ENCODE measurements at places on chromosomes 13 and 19.

GRCh38 chr19:55418185-55418584 is 10.6 kb upstream of the UBE2S start:
- DNase-seq, result no peak

GRCh38 chr13:113419531-113420193 is 33.6 kb downstream of the ADPRHL1 start:
- DNase-seq, result no peak

- DNase-seq, result no peak
Observed at GRCh38 chr19:43777163-43777695, 3.5 kb downstream of the KCNN4 start.

DNA sequence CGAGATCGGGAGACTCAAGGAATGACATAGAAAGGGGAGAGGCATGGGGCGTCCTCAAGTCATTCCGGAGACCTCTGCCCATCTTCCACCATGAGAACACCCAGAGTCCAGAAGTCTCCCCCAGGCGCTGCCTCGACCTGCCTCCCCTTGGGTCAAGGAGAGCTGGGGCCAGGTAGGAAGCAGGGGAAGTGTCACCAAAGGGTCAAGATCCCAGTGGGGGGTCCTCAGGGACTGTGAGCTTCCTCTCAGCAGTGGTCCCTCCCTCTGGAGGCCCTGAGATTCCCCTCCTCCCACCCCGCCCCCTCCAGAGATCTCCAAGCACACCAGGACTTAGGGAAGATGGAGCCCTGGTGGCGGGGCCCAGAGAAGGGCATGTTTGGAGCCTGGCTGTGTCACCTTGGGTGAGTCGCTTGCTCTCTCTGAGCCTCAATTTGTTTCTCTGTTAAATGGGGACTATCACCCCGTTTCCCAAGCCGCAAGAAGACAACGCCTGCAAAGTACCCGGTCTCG is 919 bp downstream of the DACT3 start:
- no peak for DNase-seq

GRCh38 chr13:99501848-99502301 is 603 bp downstream of the TM9SF2 start:
- DNase-seq, result no peak

DNA sequence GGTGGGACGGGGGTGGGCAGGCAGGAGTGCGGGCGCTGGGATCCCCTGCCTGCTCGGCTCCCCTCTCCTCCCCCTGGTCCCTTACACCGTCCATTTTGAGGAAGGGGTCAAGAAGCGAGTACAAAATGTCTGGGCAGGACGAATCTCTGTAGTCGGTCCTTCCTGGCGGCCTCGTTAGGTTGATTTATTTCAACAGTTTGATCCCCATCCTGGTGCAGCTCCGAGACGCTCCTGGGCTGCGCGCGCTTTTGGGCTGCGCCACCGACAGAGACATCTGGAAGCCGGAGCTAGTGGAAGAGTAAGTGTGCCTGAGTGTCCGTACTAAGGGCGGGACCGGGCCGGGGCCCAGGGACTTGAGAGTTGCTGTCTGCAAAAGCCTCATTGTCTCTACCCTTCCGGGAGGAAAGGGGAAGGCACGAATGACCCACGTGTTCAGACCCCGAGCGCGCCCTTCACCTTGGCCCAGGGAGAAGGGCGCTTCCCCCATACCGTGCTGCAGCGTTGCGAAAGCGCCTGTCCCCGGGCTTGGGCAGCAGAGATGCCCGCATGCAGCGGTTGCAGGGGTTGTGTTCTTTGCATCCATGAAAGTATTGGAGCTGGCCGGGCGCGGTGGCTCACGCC is 1.8 kb downstream of the ZNF114 start:
- no peak for DNase-seq

- no peak for DNase-seq
Observed at GRCh38 chr13:99965329-99966000, 6.1 kb downstream of the ZIC5 start.

GRCh38 chr19:56066152-56067023 is 54.7 kb downstream of the ZNF787 start:
- DNase-seq, result peak; percentile 47

- no peak for DNase-seq
Observed at GRCh38 chr19:33404506-33405253, 31.2 kb downstream of the CEBPG start.

- DNase-seq, result no peak
Observed at GRCh38 chr19:1217366-1217765, 11.8 kb downstream of the STK11 start.

GRCh38 chr19:29528350-29528945 is 2.7 kb downstream of the VSTM2B start:
- peak; percentile 77 for DNase-seq

DNA sequence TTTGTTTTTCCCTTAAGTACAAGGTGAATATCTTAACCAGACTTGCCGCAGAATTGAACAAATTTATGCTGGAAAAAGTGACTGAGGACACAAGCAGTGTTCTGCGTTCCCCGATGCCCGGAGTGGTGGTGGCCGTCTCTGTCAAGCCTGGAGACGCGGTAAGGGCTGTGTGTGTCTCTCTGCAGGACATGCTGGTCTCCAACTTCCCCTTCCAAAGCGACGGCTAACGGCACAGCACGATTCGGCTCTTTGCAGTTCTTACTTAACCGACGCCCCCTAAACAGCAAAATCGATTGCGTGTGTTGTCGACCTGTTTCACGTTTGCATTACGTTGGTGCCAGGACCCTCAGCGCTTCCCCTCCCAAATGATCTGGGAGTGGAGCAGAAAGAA is 73.2 kb downstream of the GGACT start:
- no peak for DNase-seq

- DNase-seq, result peak; percentile 15
Observed at GRCh38 chr19:15702534-15702930, 25.3 kb upstream of the OR10H2 start.

DNA sequence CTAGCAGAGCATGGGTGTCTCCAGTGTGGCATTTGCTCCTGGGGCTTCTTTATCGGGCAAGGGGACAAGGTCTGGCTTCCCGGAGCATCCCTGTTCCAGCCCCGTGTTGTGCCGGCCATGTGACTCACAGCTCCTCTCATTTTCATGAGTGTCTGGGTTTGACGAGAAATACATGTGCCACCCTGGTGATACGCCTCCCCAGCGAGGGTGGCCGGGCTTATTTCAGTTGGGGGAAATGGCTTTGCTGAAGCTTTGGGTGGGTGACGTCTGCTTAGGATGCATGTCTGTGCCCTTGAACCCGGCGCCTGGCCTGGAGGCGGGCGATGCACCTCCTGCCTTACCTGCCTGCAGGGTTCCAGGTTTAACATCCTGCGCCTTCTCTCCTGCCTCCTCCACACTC is 61.9 kb upstream of the LDLR start:
- DNase-seq, result no peak

DNA sequence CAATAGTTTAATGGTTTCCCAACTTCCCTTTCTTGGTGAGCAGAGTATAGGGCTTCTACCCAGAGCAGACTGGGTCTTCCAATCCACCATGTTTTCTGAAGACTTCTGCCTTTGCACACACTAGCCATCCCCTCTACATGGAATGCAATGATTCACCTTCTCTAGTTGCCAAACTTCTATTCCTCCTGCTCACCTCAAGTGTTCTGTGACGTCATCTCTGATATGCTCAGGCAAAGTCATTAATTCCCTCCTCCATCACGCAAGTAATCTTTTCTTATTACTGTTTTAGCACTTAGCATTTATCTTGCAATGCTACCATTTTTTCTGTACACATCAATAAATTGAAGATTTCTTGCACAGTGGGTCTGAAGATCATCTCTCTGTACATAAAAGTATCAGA is 174.2 kb downstream of the RBM26 start:
- DNase-seq, result no peak

DNA sequence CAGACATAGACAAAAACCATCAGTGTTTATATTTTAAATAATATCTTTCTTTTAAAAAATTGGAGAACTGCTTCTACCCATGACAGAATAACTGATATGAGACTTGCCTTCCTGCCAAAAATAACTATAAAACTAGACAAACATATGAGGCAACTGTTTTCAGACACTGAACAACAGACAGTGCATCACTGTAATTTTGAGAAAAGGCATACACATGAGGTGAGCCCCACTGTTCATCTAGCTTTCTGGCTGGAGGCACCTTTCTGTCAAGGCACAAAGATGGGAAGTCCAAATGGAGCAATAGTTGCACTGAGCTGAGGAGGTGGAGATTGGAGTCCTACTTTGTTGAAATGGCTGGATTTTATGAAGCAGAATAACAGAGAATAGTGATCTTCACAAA is 71.9 kb upstream of the ZNF507 start:
- no peak for DNase-seq

GRCh38 chr13:41548910-41549309 is 91.6 kb downstream of the RGCC start:
- DNase-seq, result no peak

GRCh38 chr13:113064000-113064533 is 41.5 kb upstream of the F7 start:
- no peak for DNase-seq

- DNase-seq, result peak; percentile 12
Observed at GRCh38 chr13:53151336-53152056, 122.9 kb downstream of the OLFM4 start.

- no peak for DNase-seq
Observed at GRCh38 chr19:41159881-41160280, 33.1 kb upstream of the CYP2S1 start.

- peak; percentile 6 for DNase-seq
Observed at GRCh38 chr19:56476651-56477428, at the start of gene ZNF667. Gene ZNF667, minus strand, starts transcription at chr19:56477345. Its CDS starts 14,975 bp downstream, at chr19:56462370.

GRCh38 chr13:33249066-33249465 is 36.5 kb downstream of the STARD13 start:
- no peak for DNase-seq

GRCh38 chr19:52200044-52200443 is 10.2 kb downstream of the PPP2R1A start:
- no peak for DNase-seq

GRCh38 chr13:98650396-98651107 is 73.6 kb upstream of the STK24 start:
- no peak for DNase-seq

GRCh38 chr19:49678985-49679770 is 2.1 kb downstream of the PRMT1 start:
- no peak for DNase-seq

- no peak for DNase-seq
Observed at GRCh38 chr13:58048670-58049069, 417.1 kb downstream of the PCDH17 start.

- no peak for DNase-seq
Observed at GRCh38 chr13:36130552-36131221, 495 bp downstream of the DCLK1 start.

GRCh38 chr19:55383279-55384130 is 587 bp downstream of the TMEM238 start:
- peak; percentile 63 for DNase-seq

- DNase-seq, result no peak
Observed at GRCh38 chr13:43694146-43694664, 92.6 kb downstream of the ENOX1 start.

DNA sequence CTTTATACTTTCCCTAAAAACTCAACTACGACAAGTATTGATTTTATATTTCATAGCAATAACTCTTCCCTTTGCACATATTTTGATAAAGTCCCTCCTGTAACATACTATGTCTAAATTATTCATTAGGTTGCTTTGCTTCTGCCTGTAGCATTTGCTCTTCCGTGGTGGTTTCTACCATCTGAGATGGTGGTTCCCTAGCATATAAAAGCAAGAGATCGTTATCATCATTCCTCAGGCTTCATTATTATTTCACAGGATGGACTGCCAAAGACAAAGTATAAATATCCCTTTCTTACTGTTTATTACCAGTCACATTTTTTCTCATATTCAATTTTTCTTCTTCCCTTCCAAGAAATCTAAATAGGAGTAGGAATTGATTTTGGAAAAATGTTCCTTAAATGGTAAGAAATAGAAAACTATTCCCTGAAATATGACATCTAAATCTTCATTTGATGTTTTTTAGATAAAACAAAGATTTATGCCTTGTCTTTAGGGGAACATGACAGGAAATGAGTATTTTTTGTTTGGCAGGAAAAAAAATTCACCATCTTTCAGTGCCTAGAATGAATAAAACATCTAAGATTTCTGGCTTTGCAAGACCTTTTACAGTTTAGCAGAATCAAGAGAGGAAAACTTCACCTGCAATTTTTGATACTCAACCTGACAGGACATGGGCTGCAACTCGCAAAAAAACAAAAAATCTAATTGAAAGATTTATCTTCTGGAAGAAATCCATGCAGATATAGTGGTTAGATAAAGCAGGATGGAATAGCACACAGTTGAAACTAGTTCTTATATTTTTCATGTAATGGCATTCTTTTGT is 340.0 kb downstream of the SPRY2 start:
- no peak for DNase-seq

DNA sequence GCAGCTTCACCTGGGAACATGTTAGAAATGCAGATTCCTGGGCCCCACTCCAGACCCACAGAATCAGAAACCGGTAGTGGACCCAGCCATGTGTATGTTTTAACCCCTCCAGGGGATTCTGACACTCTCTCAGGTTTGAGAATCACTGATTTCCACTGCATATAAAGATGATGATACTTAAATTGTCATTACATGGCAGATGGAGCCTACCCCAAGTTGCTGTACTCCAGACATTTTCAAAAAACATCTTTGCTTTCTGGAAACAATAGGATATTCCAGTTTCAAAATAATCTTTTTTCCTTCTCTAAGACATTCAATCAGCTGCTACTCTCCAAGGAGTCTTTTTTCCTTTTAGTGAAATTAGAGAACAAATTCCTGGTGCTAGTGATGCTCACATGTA is 48.6 kb upstream of the RGCC start:
- DNase-seq, result no peak

GRCh38 chr19:3547301-3547731 is 8.3 kb downstream of the TEKTIP1 start:
- peak; percentile 41 for DNase-seq

All from activated T-cell treated with anti-CD3 and anti-CD28 coated beads for 48 hours (primary cell).